ENCODE measurements at places on chromosomes 7 and 10. TPM values are rescaled to one million over a fixed set of nuclear protein-coding genes. Genes with fewer than 3 reads are reported as not detected.

The PRRT4 gene
- total RNA-seq = 0.39 TPM

The PIK3CG gene
- total RNA-seq = 14.3 TPM

DNA sequence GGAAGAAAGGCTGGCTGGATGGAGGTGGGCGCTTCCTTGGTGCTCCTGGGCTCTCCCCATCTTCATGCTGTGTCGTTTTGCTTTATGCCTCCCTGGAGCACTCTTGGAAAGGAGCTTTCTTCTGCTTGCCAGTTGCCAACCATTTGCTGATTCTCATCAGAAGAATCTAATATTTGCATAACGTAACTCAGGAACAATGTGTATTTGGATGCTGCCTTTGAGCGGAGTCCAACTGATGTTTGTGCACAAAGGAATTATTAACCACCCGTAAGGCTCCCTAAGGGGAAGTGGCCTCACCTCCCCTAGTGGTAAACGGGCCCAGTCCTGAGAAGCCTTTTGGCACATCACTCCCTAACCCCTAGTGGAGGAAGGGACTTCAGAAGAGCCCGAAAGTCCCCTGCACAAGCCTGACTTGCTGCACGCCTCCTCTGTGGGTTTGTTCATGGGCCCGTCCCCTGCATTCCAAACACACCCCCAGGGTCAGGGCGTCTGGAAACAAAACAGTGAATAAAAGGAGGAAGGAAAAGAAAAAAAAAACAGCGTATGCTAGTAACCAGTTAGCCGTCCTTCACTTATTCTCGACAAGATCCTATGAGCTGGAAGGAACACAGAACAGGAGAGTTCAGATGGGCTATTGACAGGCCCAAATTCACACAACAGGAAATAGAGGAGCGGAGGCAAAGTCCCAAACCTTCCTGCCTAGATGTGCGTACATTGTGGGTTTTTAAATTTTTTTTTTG, 602.2 kb downstream of the LRMDA start:
- no peaks in the 10 kb centered on the region for H3K36me3 ChIP-seq
- no peaks in the 10 kb centered on the region for H3K4me1 ChIP-seq
- H3K4me3 ChIP-seq = no peak overlapping the region
- H3K27me3 ChIP-seq = peaks cover 3% of the 10 kb centered on the region
- no peak for DNase-seq

DNA sequence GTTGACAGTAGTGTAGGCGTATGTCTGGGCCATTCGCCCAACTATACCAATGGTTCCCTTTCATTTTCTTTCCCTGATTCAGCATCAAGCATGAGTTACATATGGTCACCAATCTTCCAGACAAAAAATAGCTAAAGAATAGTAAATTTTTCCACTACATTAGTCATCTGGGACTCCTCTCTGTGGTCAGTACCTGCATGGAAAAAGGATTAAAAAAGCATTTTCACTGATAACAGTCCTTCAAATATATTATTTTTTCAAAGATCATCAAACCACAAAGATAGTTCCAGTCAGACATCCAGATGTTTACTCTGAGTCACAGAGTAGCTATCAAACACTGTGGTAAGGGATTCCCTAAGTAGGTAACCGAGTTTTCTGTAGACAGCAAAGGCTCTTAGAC, 302.6 kb upstream of the SEMA3D start:
- H3K27me3 ChIP-seq = no peaks in the 10 kb centered on the region
- no peaks in the 10 kb centered on the region for H3K36me3 ChIP-seq
- no peak for DNase-seq
- H3K27ac ChIP-seq = no peak overlapping the region
- no peak overlapping the region for H3K4me3 ChIP-seq
- H3K4me1 ChIP-seq = no peaks in the 10 kb centered on the region

GRCh38 chr10:73941300-73941699, 30.4 kb downstream of the PLAU start:
- H3K27ac ChIP-seq = no peak overlapping the region
- no peaks in the 10 kb centered on the region for H3K27me3 ChIP-seq
- no peaks in the 10 kb centered on the region for H3K36me3 ChIP-seq
- peaks cover 4% of the 10 kb centered on the region for H3K4me1 ChIP-seq
- no peak overlapping the region for H3K4me3 ChIP-seq
